ENCODE measurements at places on chromosomes 4 and X.

DNA sequence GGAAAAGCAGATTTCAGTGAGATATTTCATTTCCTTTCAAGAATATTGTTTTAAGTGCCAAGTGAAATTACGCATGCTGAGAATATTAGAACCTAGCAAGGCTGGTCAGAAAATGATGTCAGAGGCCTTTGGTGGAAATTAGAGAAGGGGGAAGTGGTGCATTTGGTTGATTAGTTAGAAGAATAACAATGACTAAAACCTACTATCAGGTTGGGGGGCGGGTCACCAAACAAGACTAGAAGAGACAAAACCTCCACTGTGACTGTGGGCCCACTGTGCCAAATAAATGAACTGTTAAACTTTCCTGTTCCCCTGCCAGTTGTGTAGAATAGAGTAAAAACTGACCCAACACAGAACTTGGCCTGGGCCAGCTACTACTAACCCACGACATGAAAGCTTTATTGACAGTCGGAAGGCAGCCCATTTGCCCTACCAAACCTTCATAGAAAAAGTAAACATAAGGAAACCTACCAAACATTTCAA lies 2.9 kb downstream of the RAPGEF2 start:
- DNase-seq, result no peak

GRCh38 chr4:48030470-48030869 lies 13.9 kb downstream of the NIPAL1 start:
- no peak for DNase-seq

DNA sequence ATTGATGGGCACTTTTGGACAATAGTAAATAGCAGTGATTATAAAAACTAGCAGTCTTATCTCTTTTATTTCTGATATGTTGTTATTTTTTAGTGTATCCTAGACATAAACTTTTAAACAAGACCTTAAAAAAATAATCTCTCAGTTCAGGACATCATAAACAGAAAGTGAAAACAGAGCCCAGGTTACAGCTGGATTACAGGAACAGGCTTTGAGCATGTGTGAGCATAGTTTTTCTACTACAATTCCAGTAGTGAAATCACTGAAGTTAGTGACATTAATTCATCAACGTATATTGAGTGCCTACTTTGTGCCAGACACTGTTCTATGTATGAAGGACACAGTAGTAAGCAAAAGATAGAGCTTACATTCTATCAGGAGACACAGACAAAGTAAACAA lies 16.9 kb downstream of the TRIM75 start:
- DNase-seq, result no peak

DNA sequence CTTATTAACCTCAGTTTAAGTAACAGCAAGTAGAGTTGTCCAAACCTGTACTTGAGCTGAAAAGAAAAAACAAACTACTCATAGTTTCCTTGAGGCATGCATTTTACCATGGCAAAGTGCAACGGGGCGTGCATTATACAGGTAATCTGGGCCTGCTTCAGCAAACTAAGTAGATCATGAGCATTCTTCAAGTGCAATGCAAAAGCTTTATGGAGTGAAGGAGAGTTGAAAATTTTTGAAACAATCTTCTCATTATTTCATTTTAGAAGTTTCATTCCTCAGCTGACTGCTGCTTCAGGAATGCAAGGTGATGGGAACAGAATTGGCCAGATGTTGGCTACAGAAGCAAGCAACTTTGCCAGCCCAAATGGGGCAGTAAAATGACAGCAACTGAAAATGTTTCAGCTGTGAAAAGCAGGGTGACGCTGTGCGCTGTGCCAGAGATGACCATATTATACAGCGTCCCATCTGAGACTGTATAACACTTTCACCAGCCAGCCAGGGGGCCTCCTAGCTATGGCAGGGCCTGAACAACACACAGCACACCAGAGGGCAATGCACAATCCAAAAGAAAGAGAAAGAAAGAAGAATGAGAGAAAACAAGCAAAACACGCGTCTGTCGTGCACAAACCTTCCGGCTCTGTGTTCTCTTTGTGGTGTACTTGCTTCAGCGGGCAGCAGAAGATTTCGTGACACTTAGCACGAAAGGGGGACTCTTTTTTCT lies 145.5 kb upstream of the FGF13 start:
- no peak for DNase-seq

- no peak for DNase-seq
Measured at GRCh38 chr4:109959195-109959594, 46.5 kb downstream of the EGF start.

DNA sequence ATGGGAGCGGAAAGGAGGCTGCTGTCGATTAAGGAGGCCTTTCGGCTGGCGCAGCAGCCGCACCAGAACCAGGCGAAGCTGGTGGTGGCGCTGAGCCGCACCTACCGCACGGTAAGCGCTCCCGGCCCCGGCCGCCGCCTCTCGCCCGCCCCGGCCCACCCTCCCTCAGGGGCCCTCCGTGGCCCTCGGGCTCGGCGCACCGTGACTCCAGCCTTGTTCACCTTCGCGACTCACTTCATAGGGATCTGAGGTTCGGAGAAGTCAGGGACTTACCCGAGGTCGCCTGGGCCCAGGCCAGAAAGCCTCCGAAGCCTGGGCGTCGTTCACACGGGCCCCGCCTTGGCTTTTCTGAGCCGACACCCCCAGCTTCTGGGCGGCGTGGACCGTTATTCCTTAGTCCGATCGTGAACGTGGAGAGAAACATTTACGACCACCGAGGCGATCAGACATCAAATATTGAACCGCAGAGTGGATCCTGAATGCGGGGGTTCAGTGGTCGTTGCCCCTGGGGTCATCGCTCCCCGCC lies 362 bp downstream of the NCAPG start:
- DNase-seq, result no peak
